CD14-positive monocyte (primary cell): ENCODE measurements at places on chromosomes 13 and 19.
A peak's percentile ranks its signal among the peaks of the same experiment; 100 is the strongest.

DNA sequence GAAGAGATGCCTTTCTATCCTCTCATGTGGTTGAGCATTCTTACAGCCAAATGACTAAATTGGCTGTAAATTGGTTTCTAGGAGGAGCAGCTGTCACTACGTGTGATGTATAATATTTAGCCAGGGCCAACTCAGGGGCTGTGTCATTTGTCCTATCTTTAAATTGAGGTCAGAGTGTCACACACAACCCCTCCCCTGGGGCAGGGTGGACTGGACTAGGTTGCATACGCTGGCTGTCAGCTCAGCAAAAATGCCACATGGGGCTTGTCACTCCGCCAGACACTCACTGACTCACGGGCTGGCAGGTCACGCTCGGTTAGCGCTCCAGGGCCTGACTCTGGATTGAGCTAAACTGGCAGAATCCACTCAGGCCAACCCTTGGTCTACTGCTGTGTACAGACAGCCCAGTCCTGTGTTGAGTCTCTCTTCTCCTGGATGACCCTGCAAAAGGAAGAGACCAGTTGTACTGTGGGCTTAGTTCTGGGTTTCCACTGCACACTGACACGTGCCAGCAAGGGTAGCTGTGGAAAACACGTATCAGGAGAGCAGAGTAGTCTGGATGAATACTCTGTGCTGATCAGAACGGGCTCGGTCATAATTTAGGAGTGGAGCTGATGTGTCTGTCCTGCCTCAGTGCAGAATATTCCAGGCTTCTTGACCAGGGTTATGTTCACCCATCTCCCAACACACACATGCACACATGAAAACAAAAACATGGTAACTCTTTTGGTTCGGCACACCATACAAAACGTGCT lies 29.1 kb downstream of the SHISA2 start:
- no peak for DNase-seq

DNA sequence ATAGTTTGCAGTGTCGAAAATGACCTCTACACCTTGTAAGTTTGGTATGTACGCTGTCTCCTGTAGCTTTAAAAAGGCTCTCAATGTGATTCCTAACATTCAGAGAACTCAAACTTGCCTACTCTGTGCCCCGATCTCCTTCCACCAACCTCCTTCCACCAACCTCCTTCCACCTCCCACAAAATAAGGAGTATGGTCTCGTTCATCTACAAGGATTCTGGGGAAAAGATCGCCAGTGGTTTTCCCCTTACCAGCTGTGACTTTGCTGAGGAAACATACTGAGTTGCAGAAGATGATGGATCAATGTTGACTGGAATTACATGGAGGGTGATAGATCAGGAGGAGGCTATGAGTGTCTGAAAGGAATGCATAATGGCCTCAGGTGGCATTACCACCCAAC lies 16.0 kb downstream of the MYO16 start:
- DNase-seq = no peak

DNA sequence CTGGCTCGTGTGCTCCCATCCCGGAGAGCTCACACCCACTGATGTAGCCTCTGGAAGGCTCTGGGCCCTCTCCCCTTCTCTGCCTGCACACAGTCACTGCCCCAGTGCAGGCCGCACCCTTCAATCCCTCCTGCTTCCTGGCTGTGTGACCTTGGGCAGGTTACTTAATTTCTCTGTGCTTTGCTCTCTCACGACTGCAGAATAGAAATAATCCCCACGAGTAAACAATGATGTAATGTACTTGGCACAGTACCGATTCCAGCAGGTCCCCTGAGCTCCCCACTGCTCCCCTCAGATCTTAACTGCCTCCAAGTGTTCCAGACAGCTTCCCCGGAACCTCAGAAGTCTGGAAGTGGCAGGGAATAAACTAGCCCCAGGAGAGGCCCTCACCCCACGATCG lies 16.1 kb downstream of the LIG1 start:
- no peak for DNase-seq

GRCh38 chr13:100388923-100389322 lies 199.7 kb downstream of the GGACT start:
- DNase-seq = no peak

GRCh38 chr19:54316746-54317107 lies 3.8 kb upstream of the LILRA5 start:
- peak; percentile 77 for DNase-seq

DNA sequence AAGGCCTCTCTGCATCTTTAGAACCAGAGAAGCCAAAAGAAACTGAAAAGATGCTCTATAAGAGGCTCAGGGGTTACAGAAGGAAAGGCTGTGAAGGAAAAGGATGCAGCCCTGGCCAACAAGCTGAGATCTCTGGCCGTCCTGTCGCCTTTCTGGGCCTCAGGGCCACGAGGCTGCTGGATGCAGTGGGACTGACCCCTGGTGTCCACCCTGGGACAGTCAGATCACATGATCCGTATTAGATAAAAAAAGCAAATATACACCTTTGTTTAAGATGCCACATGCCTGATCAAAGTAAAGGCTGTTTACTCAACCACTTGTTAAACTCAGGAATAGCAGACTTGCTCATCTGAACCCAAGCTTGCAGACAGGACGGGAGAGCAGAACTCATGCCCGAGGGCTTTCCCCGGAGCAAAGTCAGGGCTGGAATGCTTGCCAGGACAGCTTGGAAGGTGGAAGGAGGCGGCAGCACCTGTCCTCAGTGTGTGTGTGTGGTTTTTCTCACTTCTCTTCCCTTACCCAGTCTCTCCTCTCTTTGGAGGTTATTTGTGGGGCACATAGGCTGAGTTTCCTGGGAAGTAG lies 206.5 kb upstream of the TSHZ3 start:
- no peak for DNase-seq

- DNase-seq = peak; percentile 37
These were observed 98.5 kb upstream of the PABPC3 start for GRCh38 chr13:24997367-24997967.

- no peak for DNase-seq
These were observed 994.7 kb upstream of the MIR17HG start for GRCh38 chr13:90352763-90353162.

- no peak for DNase-seq
These were observed 631.3 kb downstream of the EFNB2 start for GRCh38 chr13:105904034-105904742.

GRCh38 chr13:43343645-43344044 lies 320.3 kb downstream of the DNAJC15 start:
- no peak for DNase-seq

GRCh38 chr13:99281811-99282263 lies 23.7 kb upstream of the GPR18 start:
- DNase-seq = peak; percentile 97

- DNase-seq = no peak
These were observed 11.1 kb downstream of the LRRC4B start for GRCh38 chr19:50557009-50557613.

GRCh38 chr13:61110732-61111131 lies 304.9 kb downstream of the PCDH20 start:
- no peak for DNase-seq

DNA sequence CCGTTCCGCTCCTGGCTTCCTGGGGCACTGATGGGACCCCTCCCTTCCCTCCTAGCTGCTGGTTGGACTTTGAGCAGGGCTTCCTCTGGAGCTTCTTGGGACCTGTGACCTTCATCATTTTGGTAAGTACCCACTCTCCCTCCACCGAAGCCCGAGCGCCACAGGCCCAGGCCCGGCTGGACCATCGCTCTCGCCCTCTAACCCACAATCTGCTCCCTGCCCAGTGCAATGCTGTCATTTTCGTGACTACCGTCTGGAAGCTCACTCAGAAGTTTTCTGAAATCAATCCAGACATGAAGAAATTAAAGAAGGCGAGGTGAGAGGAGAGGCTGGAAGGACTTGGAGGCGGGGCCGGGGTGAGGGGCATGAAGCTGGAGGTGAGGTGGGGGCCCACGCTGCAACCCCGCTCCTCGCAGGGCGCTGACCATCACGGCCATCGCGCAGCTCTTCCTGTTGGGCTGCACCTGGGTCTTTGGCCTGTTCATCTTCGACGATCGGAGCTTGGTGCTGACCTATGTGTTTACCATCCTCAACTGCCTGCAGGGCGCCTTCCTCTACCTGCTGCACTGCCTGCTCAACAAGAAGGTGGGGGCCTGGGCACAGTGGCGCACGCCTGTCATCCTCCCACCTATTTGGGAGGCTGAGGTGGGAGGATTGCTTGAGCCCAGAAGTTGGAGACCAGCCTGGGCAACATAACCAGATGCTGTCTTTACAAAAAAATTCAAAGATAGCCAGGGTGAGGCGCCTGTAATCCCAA lies 12.3 kb downstream of the DDX39A start:
- DNase-seq = no peak

DNA sequence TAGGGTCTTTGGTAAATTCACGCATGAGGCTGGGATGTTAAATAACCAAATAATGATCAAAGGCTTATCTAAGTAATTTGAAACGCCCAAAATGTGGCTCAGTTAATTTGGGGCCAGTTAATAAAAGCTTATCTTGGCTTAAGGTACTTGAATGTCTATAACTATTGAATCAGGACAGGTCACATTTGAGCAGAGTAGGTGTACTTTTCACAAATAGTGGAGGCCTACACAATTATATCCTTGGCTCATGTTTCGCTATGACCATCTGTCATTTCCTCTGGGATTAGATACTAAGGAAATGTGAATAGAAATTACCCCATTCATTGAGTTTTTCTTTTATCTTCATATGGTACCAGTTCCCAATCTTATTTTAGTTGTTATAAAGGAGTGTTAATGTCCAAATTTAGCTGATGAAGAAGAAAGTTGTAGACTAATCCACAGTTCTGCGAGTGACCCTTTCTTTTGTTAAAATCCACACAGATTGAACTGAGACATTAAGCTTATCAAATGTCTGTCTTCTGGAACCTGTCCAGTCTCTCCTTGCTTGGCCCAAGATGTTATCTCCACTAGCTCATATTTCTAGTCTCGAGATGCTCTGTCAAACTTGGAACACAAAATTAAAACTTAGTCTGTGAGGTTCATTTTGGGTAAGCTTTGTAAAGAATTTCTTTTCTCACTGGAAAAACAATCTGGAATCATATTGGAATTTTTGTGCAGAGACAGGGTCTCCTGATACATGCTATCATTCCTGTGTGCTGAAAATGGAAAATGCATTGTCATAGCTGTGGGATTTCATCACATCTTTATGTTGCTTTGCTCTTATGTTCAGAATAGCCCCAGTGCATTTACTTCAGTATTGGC lies 31.0 kb downstream of the SLAIN1 start:
- DNase-seq = no peak

- DNase-seq = no peak
These were observed 282.2 kb downstream of the SLITRK5 start for GRCh38 chr13:87953381-87953780.

GRCh38 chr13:113209759-113210421 lies 477 bp downstream of the CUL4A start:
- DNase-seq = peak; percentile 30

GRCh38 chr19:33287927-33288326 lies 14.4 kb downstream of the CEBPA start:
- peak; percentile 77 for DNase-seq

DNA sequence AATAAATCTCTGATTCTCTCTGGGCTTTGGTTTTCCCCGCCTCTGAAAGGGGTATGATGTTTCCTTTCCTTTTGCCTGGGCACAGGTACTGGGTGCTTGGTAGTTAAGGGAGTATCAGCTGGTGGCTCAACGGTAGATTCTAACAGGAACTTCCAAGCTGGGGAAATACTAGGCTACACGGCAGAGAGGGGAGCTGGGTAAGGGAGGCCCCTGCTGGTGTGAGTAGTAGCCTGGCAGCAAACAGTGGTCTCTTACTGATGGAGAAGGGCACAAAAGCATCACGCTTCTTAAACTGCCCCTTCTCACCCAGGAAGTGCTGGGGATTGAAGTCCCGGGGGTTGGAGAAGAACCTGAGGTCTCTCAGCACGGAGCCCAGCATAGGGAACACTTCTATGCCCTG lies 26.9 kb upstream of the CYP2A7 start:
- peak; percentile 80 for DNase-seq

GRCh38 chr13:28470296-28470695 lies 24.6 kb downstream of the FLT1 start:
- DNase-seq = peak; percentile 28

DNA sequence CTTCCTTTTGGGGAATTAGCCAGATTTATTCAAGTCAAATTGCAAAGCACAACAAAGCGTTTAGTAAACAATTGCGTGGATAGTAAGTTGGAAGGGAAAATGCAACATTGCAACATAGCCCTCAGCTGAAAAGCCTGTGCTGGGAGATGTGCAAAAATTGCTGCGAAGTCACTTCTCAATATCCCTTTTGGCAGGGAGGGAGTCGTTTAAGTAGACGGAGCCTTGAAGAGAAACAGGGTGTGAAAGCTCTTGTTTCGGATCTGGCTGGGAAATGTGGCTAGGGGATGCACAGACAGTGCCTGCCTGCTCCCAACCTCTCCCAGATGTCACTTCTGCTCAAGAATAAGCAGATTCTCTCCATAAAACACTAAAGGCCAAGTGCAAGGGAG lies 56.8 kb downstream of the SLC7A1 start:
- no peak for DNase-seq

DNA sequence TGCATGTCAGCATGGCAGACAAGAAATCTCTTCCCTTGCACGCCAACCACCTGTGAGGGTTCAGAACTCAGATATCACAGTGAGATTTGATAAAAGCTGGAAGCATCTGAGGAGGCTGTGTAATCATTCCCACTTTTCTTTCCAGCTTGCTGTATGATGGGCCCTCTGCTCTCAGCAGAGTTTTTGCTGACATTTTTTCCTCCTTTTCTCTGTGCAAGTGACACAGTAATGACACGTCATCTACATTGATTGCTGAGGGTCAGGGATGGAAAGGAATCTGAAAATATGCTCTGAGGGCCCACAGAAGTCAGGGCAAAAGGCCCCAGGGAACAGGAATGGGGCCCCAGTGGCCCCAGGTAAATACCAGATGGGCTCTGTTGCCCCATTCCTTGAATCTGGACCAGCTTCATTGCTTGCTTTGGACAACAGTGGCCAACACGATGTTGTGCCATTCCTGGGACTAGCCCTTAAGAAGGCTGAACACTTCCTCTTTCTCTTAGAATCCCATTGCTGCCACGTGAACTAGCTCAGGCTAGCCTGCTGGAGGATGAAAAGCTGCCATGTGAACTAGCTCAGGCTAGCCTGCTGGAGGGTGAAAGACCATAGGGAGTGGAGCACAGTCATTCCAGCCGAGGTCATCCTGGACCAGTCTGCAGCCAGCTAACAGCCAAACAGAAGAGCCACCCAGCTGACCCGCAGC lies 68.2 kb downstream of the CACNA1A start:
- no peak for DNase-seq

DNA sequence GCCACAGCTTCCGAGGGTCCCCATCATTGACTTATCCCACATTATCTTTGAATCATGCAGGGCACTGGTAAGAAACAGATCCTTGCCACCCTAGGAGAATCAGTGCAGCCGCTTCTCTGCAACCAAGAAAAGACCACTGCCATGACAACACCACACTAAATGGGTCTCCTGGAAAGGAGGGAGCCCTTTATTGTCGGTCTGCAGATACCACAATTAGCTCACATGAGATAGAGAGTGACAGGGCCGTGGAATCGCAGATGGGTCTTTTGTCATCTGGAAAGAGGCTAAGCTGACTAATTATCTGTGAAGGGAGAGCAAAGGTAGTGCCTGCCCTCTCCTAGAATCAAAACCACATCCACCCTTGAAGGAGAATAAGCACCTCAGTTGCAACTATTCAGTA lies 178.3 kb upstream of the MYO16 start:
- DNase-seq = no peak
